ENCODE measurements at places on chromosomes 2 and 18. TPM values are rescaled to one million over a fixed set of nuclear protein-coding genes. Genes with fewer than 3 reads are reported as not detected.
A peak's percentile ranks its signal among the peaks of the same experiment; 100 is the strongest.

The NXPH2 gene
- 1.3 TPM for total RNA-seq

The CDK15 gene
- total RNA-seq, result not detected

DNA sequence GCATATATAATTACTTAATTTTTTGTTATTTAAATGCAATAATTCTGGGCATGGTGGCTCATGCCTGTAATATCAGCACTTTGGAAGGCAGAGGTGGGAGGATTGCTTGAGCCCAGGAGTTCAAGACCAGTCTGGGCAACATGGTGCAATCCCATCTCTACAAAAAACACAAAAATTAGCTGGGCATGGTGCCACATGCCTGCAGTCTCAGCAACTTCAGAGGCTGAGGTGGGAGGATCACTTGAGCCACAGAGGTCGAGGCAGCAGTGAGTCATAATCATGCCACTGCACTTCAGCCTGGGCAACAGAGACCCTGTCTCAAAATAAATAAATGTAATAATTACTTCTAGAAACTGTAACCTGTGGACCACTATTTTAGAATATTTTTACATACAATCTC, 21.5 kb upstream of the TMEM87B start:
- H3K27me3 ChIP-seq, result no peaks in the 10 kb centered on the region
- H3K4me3 ChIP-seq, result no peak overlapping the region
- H3K36me3 ChIP-seq, result no peaks in the 10 kb centered on the region
- H3K4me1 ChIP-seq, result peaks cover 28% of the 10 kb centered on the region
- H3K27ac ChIP-seq, result no peak overlapping the region

- H3K4me3 ChIP-seq, result no peak within 1 kb of the TSS
- peak; percentile 35 for DNase-seq
- H3K27ac ChIP-seq, result no peak within 1 kb of the TSS
- H3K27me3 ChIP-seq, result no peaks in the 10 kb centered on the region
Measured at GRCh38 chr2:165239230-165239629, at the start of gene SCN2A. Gene SCN2A (plus strand): TSS chr2:165239414. CDS start chr2:165295824, 56,410 bp downstream.

GRCh38 chr2:114252713-114253112, 189.7 kb upstream of the DPP10 start:
- H3K27me3 ChIP-seq, result no peaks in the 10 kb centered on the region
- no peak for DNase-seq
- H3K4me3 ChIP-seq, result no peak overlapping the region
- no peaks in the 10 kb centered on the region for H3K4me1 ChIP-seq
